ENCODE measurements at places on chromosomes 12 and 14.

- peak; percentile 78 for DNase-seq
These were observed 26.9 kb upstream of the LGALS3 start for GRCh38 chr14:55102141-55102621.

- DNase-seq = no peak
These were observed at the start of gene BCL2L2 for GRCh38 chr14:23306412-23307145. Gene BCL2L2, plus strand, starts transcription at chr14:23306833. Its CDS starts 935 bp downstream, at chr14:23307768.

GRCh38 chr12:116336542-116337065 is 59.1 kb upstream of the MED13L start:
- peak; percentile 67 for DNase-seq

GRCh38 chr14:39351708-39352107 is 80.5 kb downstream of the FBXO33 start:
- no peak for DNase-seq

DNA sequence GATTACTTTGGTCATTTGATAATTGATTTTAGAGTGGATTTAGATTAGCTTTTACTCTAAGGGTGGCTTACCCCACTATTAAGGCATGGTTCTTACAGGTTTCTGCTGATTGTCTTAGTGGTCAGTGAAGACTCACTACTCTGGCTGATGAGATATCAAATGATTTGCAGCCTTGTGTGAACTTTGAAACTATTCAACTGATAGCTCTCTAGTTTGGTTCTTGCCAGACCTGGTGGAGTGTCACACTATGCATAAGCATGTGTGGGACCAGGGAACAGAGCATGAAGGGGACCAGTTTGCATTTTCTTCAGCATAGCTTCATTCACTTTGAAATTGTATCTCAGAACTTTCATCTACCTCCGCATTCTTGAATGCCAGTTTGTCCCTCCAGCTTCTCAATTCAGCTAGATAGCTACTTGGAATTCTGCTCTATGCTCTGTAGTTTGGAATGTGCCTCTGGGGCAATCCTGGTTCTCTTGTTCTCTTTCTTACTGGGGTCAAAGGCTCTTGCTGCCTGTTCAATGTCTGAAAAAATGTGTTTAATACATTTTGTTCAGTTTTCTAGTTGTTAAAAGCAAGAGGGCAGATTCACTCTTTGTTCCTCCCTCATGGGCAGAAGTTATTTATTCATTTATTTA is 12.7 kb downstream of the SCYL2 start:
- no peak for DNase-seq

DNA sequence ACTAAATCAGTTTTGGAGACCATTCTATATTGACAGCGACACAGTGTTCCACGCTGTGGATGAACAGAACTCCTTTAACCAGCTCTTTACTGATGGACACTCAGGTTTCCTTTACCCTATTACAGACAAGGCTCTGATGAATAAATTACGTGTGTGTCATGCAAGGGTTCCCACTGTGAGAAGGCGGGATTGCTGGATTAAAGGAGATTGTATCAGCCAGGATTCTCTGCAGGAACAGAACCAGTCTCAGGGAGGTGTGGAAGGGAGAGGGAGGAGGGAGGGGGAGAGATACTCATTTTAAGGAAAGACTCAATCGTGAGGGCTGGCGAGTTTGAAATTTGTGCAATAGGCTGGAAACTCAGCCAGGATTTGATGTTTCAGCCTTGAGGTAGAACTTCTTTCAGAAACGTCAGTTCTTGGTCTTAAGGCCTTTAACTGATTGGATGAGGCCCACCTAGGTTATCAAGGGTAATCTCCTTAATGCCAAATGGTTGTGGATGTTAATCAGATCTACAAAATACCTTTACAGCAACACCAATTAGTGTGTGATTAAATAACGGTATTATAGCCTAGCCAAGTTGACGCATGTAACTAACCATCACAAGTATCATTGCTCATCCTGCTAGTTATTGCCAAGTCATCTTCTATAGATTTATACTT is 104.0 kb downstream of the GCH1 start:
- DNase-seq = no peak

GRCh38 chr14:66782853-66783252 is 274.9 kb downstream of the GPHN start:
- no peak for DNase-seq

- no peak for DNase-seq
These were observed 63.7 kb downstream of the FBXL14 start for GRCh38 chr12:1530592-1531152.

DNA sequence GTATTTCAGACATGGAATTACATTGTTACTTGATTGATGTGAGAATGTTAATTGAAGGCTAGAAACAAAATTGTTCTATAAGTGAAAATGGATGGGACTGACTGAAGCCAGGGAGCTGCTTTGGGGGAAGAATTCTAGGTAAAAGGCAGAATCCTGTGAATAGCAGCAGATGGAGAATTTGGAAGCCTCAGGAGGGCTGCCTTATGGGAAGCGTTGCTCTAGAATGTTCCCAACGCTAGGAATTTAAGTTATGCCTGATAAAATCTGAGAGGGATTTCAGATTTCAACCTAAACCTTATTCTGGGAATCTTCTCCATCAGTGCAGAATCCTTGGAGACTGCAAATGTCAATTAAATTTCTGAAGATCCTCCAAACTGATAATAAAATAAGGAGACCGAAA is 858.2 kb upstream of the FLRT2 start:
- no peak for DNase-seq

- DNase-seq = no peak
These were observed 193.1 kb upstream of the DIO2 start for GRCh38 chr14:80404413-80404812.

GRCh38 chr12:62846491-62846890 is 88.5 kb downstream of the PPM1H start:
- no peak for DNase-seq

GRCh38 chr14:55277972-55278740 is 6.9 kb downstream of the FBXO34 start:
- DNase-seq = peak; percentile 10

GRCh38 chr12:42361909-42362646 is 36.1 kb downstream of the PPHLN1 start:
- no peak for DNase-seq

DNA sequence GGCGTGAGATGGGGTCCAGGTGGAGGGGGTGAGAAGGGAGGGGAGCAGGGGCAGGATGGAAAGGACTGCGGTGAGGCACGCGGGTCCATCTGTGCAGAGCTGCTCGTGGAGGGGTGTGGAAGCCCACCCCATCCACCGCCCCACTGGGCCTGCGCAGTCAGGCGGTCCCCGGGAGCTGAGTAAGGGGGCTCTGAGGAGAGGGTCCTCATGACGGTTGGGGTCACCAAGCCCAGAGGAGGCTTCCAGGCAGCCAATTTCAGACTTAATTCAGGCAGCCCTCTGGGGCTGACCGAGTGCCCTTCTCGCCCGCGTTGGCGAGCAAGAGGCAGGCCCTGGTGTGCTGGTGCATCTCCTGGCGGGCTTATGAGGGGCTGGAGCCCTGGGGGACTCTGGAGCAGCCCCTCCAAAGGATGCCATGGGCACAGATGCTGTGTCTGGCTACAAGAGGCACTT is 115.5 kb downstream of the KIF26A start:
- DNase-seq = no peak

DNA sequence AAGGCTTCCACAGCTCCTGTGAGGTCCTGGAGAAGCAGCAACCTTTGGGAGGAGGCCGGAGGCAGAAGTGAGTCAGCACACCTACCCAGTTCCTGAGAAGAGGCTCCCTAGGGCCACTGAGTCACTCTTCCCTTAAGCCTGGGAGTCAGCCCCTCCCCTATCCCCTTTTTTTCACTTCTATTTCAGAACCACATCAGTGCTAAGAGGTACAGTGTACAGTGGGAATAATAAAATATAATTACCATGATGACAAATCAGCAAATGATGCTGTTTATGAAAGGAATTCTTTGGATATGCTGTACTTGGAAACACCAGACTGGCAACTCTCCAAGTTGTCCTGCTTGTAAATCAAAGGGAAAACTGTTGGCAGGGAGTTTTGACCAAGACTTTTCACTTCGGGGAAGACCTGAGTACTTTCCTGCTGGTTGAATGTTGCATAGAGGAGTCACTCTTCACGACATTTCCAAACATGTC is 7.8 kb upstream of the TBPL2 start:
- no peak for DNase-seq

DNA sequence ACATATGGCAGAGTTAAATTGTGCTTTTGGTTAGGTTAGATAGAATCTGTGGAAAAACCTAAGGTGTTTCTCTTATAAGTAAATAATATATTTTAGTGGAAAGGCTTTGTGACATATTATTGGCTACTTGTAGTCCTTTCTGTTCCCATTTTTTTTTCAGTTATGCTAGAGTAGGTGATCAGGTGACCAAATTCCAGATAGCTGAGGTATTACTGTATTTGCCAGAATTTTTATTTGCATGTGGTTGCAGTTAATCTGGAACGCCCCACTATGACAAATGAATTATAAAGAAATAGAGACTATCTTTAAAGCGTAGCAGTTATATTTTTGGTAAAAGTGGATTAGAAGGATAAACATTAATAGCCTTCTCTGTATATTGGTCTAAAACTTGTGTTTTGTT is 52.0 kb downstream of the ARHGAP5 start:
- DNase-seq = no peak

DNA sequence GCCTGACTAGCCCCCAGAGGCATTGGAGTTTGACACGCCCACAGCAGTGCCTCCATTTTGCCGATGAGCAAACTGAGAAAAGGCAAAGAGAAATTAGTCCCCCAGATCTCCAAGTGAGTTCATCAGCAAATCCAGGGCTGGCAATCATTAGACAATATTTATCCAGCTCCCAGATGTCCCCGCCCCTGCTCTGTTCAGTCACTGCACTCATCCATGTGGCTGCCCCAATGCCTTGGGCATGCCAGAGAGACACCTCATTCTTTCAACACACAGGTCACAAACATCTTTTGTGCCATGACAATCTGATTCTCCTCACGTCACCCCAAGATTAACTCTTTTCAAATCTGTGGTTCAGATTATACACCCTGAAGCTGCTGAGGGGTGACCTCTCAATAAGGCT is 43.5 kb downstream of the DPF3 start:
- no peak for DNase-seq

- DNase-seq = no peak
These were observed 292.3 kb downstream of the FUT8 start for GRCh38 chr14:65704850-65705249.

GRCh38 chr14:103001226-103001625 is 56.1 kb downstream of the CDC42BPB start:
- no peak for DNase-seq

GRCh38 chr12:12392413-12392812 is 35.5 kb downstream of the BORCS5 start:
- DNase-seq = no peak

DNA sequence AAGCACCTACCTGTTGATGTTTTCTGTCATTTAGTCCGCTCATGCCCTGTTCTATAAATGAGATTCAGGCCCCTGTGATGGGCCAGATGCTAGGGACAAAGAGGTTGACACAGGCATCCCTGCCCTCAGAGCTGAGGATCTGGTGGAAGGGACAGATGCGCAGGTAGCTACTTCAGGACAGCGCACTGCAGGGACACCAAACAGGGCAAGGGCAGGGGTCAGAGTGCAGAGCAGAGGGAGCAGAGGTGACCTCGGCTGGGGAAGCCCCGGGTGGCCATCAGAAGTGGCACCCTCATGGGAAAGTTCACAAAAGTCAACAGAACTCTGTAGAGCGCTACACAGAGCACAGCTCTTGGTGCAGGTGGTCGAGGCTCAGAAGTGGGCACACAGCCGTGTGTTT is 5.6 kb upstream of the PNMA1 start:
- no peak for DNase-seq

DNA sequence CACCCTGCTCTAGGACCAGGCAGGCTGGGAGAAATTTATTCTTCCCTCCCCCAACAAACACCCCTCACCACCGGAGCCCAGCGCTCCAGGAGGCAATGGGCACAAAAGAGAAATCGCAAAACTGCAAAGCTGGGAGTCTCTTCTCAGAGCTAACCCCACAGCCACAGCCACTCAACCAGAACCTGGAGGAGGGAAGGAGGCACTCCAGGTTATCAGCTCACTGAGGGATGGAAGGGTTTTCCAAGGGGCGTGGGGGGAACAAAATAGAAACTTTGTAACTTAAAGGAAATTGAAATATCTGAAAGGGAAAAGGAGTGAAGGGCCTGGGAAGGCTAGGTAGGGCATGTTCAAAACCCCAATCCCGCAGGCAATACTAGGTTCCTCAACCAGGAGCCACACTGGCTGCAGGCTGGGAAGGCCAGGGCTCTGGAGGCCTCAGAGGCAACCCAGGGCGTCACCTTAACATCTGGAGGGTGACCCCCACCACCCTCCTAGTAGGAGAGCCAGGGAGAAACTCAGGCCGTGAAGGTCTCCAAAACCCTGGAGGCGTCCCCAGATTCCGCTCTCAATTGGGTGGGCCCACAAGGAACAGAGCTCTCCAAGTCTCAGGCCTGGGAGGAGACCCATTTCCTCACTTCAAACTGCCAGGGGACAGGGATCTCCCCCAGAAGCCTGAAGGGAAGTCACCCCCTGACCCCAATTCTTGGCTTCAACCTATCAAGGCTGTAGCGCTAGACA is 3.2 kb downstream of the KDM2B start:
- no peak for DNase-seq

DNA sequence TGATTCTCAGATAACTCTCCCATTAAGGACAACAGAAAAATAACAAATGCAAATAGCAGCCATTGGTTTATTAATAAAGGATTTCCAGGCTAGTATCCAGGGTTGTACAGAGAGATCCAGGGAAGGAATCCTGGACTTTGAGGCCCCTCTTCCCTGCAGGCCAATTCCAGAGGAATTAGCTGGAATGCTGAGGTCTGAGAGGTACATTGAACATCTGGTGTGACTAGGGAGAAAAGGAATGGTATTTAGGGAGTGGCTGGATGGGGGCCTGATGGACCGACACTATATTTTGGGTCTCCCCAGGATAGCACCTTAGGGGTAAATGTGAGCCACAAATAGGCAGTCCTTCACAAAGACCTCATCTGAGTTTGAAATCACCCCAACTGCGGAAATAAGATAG is 924.5 kb downstream of the AACS start:
- DNase-seq = no peak

DNA sequence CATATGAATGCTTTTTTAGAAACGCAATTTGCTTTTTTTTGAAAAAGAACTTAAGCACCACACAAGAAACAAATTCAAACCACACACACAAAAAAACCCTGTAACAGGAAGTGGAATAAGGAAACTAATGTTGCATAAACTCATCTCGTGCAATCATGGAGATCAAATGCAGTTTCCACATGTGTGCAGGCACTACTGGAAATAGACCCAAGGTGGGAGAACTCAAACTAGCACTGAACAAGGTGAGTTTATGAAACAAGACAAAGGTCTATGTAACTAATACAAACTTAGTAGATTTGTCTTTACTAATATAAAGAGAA is 17.5 kb downstream of the NIN start:
- peak; percentile 61 for DNase-seq

DNA sequence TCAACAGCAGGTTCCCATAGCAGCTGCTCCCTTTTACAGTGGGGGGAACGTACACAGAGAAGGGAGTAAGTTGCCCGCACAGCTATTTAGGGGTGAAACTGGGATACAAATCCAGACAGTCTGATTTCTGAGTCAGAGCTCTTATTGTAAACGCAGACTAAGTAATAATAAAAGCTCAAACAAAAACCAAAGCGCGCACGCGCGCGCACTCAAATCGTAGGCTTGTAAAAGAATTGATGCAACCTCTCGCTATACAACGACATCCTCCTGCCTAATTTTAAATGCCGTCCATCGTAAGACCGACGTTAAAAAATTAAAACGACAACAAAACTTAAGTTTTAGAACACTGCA is 747 bp upstream of the DACT1 start:
- no peak for DNase-seq

Data from NAMALWA (cell line).